ENCODE measurements at places on chromosomes 16 and 17.

GRCh38 chr16:21704733-21705132, 41.0 kb downstream of the OTOA start:
- DNase-seq, result no peak

DNA sequence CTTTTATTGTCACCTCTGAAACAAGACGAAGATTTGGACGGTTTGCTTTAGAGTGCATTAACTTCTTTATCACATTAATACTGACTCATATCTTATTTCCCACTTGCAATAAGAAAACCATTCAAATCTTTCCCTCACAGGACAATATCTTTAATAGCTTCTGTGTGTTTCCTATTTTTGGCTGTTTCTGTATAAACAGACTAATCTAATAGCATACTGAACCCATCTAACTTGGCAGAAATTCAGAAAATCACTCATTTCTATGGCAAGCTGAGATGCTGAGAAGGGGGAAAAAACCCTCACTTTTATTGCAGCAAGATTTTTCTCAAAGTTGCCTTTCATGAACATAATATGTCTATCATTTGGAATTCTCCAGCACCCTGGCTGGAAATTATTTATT, 524.9 kb downstream of the WWOX start:
- no peak for DNase-seq

GRCh38 chr17:81348097-81349055, 46.9 kb upstream of the BAHCC1 start:
- DNase-seq, result peak; percentile 54

DNA sequence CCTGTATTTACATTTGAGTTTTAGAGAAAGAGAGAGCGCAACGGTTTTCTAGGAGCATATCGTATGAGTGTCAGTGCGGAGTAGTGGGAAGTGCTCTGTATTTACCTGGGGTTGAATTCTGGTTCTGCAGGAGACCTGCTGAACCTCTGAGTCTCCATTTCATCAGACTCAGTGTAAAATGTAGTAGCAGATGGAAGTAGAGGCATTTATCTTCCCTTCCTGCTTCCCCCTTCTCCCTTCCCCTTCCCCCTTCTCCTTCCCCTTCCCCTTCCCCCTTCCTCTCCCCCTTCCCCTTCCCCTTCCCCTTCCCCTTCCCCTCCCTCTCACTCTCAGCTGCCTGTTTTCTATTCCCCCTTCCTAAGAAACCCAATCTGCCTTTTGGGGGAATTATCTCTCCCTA, 426.9 kb downstream of the NPIPA7 start:
- DNase-seq, result no peak

- no peak for DNase-seq
Measured at GRCh38 chr17:64357191-64357981, 33.3 kb downstream of the PECAM1 start.

DNA sequence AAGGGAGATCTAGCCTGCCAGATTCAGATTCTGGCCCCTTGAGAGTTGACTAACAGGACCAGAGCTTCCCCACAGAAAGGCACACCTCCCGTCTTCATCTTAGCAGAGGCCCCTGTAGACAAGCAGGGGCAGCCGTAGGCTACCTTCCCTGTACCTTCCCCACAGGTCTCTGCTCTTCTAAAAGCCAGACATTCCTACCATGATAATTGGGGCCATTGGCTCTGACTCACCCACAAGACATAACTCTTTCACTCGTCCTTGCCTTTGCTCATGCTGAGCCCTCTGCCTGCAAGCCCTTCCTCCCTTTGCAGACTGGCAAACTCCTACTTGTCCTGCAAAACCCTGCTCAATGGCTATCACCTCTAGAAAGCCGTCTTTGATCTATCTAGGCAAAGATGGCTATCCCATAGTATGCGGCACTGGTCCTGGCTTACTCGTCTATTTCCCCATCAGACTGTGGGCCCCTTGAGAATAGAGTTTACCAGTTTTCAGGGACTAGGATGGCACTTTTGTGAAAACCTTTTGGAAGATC, 43.8 kb downstream of the PIMREG start:
- no peak for DNase-seq
